GM23248 (cell line): ENCODE measurements at places on chromosomes 4 and X.

DNA sequence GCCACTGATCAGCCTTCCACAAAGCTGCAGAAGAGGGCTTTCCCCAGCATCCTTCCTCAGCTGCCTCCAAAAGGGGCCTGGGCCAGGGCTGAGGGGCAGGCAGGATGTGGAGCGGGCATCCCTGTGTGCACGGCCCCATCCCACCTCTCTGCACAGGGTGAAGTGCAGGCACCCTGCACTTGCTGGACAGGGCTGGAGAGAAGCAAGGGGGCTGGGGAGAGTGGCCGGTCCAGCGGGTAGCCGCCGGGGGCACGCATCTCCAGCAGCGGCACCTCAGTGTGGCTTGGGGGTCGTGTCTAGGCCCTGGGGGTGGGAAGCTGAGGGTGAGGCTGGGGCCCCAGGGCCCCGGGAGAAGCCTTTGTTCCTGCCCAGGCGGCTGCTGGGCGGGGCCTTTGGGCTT lies 3.0 kb downstream of the AVPR2 start:
- no peak for DNase-seq

DNA sequence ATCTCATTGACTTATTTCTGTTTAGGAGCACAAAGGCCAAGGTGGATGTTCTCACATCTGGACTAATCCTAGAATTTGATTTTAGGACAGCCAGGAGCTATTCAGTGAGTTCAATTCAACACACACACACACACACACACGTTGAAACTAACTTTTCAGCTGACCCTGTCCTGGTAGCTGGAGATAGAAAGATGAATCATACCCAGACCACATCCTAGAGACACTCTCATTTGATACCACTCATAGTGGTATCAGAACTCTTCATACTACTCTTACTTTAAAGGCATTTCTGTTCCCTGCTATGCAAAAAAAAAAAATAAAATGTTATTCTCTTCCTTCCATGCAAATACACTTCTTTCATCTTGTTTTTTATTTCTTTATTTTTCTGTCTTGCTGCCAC lies 36.7 kb downstream of the KLF8 start:
- no peak for DNase-seq

GRCh38 chrX:2416851-2417604 lies 83.7 kb downstream of the DHRSX start:
- DNase-seq, result no peak

GRCh38 chrX:27968878-27969277 lies 12.4 kb downstream of the DCAF8L1 start:
- no peak for DNase-seq

DNA sequence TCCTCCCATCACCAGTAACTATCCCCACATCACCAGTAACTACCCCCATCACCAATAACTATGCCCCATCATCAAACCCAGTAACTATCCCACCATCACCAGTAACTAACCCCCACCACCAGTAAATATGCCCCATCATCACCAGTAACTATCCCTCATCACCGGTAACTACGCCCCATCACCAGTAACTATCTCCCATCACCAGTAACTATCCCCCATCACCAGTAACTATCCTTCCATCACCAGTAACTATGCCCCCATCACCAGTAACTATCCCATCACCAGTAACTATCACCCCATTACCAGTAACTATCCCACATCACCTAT lies 2.9 kb downstream of the ASMTL start:
- DNase-seq, result no peak

- DNase-seq, result no peak
Observed at GRCh38 chr4:36209941-36210649, 34.2 kb downstream of the ARAP2 start.

DNA sequence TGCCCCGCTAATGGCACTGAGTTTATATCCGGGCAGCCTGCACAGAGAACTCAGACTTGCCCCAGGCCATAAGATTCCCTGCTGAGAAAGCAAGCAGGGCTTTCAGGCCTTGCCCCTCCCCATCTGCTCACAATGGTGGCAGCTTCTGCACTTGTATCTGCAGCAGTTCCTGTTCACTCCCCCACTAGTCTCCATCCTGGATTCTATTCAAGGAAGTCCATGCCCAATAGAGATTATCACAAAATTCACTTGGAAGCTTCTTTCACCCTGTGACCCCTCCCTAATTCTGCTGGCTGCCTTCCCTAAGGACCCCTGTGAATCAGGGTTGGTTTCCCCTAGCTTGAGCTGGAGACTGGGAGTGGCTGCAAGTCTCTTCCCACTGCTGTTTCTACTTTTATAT lies 34.5 kb upstream of the UCP1 start:
- no peak for DNase-seq

- no peak for DNase-seq
Observed at GRCh38 chr4:78720204-78720603, 55.9 kb upstream of the BMP2K start.

GRCh38 chr4:35201403-35201802 lies 1042.9 kb downstream of the ARAP2 start:
- DNase-seq, result no peak

DNA sequence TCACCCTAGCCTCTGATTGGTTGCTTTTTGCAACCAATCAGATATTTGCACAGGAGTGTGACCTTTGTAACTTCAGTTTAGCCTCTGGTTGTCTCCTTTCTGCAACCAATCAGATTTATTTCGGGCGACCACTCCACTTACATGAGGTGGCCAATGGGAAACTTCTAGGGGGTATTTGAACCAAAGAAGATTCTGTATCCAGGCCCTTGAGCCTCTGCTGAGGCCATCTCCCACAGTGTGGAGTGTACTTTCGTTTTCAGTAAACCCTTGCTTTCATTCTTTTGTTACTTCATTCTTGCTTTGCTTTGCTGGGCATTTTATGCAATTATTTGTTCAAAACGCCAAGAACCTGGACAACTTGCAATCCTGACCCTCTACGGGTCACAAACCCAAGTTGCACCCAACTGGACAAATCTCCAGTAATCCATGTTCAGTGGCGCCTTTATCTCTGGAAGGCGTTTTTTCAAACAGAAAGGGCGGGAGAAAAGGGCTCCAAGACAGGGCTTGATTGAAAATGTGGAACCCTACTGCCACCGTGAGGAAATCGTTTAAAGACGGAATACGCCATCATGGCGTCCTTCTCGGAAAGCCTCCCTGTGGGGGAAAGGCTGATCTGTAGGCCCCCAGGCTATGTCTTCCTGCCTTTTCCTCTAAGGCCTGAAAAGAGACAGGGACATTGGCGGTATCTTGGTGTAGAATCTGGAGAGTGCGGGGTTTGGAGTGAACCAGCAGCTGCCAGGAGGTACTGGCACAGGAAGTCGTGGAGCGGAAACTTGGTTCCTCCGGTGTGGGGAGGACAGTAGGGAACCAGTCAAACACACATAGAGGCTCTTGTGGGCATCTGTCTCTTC lies 184.6 kb downstream of the OR13H1 start:
- DNase-seq, result no peak

DNA sequence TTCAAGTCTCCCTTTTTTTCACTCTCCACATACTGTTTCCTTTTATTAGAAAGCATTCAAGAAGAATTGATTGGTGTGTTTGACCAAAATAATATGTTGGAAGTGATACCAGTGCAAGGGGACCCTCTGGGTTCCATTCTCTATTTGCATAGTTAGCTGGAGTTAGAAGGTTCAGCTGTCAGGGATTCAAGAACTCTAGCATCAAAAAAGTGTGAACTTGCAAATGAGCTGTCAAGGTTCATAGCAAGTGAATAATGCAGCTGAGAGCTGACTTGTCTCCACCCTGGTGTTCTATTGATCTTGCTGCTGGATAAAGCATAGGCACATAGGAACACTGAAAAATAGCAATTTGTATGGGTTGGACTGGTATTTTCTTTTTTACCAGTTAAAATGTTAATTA lies 73.2 kb downstream of the SORBS2 start:
- no peak for DNase-seq

DNA sequence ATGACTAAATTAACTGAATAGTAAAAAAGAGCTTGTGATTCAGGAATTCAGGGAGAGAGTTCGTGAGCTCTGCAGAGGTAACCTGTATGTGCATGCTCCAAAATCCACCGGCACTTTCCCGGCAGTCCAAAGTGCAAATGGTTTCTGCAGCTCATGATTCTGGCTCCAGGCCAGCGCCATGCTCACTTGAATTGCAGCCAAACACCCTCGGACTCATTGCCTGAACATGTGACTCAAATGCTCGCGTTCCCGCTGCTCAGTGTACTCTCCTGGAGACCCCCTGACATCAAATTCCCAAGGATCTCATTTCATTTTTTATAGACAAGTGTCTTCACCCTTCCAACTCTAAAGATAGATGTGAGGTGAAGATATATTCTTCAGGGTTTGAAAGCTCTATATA lies 44.1 kb upstream of the SH3RF1 start:
- DNase-seq, result peak; percentile 58

GRCh38 chr4:147492761-147493160 lies 11.9 kb downstream of the EDNRA start:
- peak; percentile 35 for DNase-seq

DNA sequence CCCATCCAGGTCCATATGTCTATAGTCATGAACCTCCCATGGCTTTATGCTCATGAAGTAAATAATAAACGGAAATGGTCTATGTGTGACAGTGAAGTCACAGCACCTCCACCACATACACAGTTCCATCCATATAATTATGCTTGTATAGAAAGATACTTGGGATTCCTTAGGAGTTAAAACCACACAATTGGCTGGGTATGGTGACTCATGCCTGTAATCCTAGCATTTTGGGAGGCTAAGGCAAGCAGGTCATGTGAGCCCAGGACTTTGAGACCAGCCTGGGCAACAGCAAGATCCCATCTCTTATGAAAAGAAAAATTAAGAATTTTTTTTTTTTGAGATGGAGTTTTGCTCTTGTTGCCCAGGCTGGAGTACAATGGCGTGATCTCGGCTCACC lies 55.6 kb upstream of the RBM47 start:
- DNase-seq, result peak; percentile 34

GRCh38 chr4:90237751-90238530 lies 110.7 kb downstream of the CCSER1 start:
- no peak for DNase-seq

DNA sequence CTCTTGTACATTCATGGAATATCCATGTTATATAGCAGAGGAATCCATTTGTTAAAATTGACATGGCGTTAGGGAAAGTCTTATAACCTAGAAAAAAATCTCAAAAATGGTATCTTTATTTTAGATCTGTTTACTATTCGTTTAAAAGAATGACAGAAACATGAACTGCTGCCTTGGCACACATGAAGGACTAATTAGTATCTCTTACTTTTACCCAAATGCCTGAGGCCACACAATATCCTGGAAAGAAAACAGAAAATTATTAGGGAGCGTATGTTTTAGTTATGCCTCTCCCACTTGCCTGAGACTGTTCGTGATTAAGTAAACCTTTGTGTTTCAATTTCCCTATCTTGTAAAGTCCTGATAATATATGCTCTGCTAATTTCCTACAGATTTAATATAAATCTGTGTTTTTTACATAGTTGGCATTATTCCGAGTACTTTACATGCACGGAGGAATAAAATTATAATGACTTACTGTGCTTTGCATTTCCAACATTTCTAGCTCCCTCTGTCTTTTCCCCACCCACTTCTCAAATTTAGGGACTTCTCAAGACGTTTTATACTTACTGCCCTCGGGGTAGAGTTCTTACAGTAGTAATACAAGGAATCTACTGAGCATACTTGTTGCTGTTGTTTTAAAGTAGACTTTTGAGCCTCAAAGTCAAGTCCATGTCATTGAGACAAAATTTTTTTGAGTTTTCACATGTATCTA lies 147.3 kb downstream of the VEGFC start:
- no peak for DNase-seq

- DNase-seq, result no peak
Observed at GRCh38 chr4:72977936-72978485, 91.5 kb downstream of the COX18 start.

DNA sequence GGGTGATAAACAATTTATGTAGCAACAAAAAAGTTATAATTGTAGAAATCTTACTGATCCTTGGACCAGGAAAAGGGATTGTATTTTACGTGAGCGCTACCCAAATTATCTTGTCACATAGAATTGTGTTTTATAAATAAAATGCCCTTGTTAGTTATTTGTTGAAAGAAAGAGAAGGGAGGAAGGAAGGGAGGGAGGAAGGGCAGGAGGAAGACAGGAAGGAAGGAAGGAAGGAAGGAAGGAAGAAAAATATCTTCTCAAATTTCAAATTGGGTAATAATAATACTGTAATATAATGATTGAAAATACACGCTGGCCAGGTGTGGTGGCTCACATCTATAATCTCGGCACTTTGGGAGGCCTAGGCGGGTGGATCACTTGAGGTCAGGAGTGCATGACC lies 206.2 kb upstream of the TLL1 start:
- no peak for DNase-seq

GRCh38 chr4:177235026-177235425 lies 74.6 kb upstream of the NEIL3 start:
- DNase-seq, result peak; percentile 78

DNA sequence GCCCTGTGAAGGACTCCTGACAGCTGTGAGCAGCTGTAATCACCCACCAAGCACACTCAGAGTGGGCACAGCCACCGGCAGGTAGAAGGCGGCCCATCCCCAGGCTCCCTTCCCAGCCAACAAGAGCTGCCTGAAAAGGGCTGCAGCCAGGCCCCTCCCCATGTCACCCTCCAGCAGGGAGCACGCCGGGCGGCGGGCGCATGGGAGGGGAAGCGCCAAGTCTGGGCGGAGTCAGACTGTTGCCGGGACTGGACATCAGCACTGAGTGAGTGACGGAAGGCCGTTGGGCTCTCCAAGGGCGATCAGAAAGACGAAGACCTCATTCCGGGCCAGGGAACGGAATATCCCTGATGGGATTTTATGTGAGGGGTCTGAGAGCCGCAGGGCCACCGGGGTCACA lies 82.1 kb downstream of the PPP2R2C start:
- DNase-seq, result no peak

GRCh38 chr4:55549888-55550287 lies 3.2 kb upstream of the CLOCK start:
- DNase-seq, result peak; percentile 86

DNA sequence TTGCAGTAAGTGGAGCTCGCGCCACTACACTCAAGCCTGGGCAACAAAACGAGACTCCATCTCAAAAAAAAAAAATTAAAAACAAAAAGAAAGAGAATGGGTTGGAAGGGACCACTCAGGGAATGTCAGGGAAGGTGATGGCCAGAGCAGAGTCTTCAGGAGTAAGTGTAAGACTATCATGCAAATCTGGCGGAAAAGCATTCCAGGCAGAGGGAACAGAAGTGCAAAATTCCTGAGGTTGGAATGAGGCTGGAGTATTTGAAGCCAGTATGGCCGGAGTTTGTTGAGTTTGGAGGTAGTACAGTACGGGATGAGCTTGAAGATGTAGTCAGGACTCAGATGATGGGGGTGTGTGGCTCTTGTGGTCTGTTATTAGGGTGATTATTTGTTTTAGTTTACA lies 7.4 kb downstream of the GALNT7 start:
- no peak for DNase-seq

- DNase-seq, result no peak
Observed at GRCh38 chrX:124940531-124940930, 379.1 kb upstream of the TEX13C start.

DNA sequence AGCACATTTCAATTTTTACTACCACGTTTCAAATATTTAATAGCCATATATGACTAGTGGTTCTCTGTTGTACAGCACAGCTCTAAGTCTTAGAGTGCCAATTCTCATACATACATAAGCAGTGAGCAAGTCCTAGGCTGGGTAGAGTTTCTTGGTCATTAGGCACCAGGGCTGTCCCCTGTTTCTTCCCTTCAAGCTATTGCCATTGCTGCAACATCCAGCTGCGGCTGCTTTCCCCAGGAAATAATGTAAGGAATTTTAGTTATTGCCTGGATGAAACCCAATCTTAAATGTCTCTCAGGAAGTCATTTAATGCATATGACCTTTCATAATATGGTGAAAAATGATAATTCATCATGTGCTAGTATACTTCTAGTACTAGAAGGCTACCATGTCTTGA lies 74.1 kb upstream of the PPP3CA start:
- peak; percentile 5 for DNase-seq

GRCh38 chr4:120874792-120875774 lies 47.4 kb downstream of the PRDM5 start:
- peak; percentile 32 for DNase-seq
